ENCODE measurements at places on chromosomes 1 and 21.

DNA sequence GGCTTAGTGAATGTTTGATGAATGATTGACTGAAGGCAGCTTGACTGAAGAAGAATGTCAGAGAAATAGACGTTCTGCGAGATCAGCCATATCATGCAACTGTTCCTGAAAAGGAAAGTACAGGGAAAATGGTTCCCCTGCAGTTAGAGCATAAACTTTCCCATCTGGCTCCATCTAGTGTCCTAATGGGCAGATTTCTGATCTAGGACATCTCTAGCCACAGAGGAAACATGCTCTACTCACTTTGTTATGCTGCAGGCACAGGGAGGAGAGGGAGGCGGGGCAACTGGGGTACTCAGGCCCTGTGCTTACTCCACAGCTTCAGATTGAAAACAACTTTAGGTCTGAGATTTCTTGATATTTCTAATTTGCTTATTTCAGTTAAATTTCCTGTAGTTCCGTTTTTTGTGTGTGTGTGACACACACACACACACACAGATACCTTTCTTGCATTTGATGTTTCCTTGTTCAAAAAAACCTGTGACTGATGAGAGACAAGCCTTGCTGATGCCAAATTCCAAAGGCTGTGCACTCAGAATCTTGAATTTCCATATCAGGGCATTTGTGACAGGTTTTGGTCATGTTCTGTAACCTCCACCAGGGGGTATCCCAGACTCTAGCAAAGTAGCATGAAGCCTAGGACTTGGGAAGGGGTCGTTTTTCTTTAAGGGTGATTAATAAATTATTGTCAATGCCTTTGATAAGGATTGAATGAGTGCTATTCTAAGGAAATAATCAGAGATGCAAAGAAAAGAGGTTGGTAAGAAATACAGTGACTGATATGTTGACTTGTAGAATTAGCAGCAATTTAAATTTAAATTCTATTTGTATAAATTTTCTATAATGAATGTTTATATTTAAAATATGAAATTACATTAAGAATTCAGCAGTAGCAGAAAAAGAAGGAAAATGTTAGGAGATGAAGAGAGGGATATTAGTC, 139.7 kb upstream of the BEND5 start:
- no peak for DNase-seq

DNA sequence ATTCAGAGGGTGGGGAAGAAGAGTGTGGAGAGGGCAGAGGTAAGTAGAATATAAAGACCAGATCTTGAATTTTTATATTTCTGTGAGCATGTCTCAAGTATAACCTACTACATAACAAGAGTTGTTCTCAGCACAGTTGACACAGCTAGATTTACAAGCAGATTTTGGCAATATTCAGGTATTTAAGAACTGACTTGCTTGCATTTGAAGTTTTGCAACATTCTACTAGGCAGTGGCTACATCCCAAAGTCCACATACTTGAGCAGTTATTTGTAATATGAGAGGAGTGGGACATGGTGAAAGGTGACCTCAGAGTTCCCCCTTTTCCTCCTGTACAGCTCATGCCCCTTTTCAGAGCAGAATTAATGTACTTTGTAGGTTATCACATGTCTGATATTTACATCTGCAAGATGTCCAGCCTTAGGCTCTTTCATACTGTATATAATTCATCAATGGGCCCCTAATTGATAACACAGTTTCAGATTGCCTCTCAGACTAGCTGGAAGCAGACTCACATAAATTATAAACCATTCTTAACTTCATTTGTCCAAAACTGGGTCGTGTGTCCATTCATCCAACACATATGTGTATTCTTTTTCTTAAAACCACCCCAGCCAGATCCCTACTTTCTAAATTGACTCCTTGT, 136.7 kb upstream of the RAVER2 start:
- no peak for DNase-seq

DNA sequence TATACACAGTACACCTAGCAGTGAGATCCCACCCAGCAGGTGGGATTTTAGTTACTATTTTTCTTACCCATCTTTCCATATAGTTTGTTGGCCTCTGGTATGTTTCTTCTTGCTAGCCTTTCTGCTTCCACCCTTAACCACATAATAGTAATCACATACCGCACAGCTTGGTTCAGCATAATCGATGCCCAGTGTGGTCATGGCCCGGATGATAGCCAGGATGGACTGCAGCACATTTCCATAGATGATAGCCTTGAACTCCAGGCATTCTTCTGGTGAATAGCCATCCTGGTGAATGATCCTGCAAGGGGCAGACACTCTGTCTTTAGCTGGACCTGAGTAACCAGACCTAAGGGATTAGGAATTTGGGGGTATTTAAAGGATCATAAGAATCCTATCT, 9.5 kb downstream of the GNAT2 start:
- no peak for DNase-seq

GRCh38 chr1:232451506-232451905, 178.4 kb downstream of the SIPA1L2 start:
- DNase-seq, result no peak

GRCh38 chr1:4323309-4323708, 331.1 kb upstream of the AJAP1 start:
- no peak for DNase-seq
